ENCODE measurements at places on chromosomes 12 and 14.
A peak's percentile ranks its signal among the peaks of the same experiment; 100 is the strongest.

DNA sequence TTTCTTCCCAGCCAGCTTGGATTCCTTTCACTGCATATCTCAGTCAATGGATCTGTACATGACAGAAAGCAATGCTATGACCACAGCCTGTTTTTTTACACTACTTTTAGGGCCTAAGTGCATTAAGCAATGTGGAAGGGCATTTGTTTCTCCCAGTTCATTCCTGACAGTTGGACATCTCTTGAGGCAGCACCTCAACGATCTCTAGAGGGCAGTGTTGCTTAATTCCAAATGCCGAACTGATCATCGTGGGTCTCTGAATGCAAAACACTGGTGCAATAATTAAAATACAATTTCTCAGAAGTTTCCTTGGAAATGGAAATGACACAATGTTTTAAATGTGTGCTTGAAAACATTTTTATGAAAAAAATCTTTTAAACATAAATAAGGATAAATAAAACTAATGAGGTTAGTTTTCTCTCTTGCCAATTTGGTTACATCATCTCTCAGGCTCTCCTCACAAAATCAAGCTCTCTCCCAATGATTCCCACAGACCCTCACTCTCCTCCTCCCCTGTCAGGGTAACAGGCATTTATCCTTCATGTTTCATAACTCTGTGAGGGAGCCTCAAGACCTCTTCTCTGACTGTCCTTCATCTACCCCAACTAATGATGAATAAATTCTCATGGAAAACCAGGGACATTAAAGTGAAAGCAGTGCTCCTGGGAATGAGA is 192.4 kb upstream of the SLC16A7 start:
- peak; percentile 62 for DNase-seq

- DNase-seq, result no peak
Measured at GRCh38 chr12:57579677-57580465, 11.1 kb upstream of the PIP4K2C start.

DNA sequence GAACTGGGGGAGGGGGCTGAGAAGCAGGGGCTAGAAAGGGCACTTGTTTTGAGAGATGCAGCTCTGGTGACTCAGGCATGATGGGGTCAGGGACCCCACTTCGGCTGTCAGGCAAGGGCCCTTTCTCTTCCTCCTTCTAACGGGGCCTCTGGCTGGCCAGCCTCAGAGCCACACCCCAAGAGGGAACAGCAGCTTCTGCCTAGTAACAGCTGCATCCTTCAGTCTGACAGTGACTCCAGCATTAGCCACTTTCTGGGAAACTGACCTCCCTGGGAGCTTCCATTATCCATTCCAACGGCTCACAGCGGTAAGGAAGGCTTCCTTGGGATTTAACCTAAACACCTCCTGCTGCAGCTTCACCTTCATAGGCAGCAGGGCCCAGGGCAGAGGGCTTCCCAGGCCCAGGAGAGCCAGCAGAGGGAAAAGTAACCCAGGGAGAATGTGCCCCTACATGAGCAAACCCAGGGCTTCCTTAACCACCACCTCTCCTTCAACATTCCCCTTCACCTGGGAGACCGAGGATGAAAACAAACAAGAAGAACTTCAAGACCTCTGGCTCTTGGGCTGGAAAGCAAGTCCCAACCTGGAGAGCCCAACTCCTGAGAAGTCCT is 2.7 kb downstream of the NCKAP5L start:
- DNase-seq, result no peak

DNA sequence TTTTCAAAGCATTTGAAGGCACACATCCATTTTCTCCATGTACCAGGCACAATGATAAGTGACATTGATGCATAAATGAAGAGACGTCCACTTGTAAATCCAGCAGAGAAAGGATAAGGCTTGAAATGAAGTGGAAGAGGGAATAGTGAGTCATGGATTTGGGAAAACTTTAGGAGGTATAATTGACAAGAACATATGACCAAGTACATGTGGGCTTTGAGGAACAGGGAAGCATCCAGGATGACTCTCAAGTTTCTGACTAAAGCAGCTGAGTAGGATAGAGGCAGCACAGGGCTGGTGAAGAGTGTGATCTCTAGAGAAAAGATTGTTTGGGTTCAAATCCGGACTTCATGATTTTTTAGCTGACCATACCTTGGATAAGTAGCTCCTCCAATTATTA is 43.6 kb upstream of the SYT1 start:
- DNase-seq, result no peak

DNA sequence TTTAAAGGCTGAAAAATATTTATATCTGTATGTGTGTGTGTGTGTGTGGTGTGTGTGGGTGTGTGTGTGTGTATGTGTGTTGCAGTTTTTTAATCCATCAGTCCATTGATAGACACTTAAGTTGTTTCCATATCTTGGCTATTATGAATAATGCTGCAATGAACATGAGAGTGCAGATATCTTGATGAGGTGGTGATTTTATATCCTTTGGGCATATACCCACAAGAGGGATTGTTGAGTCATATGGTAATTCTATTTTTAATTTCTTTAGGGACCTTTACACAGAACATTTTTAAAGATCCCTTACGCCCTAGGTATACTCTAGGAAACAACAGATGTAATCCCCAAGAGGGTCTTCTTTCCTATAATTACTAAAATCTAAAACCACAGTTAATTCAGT is 154.5 kb upstream of the CLEC14A start:
- DNase-seq, result no peak

GRCh38 chr14:96926001-96926400 is 128.8 kb downstream of the VRK1 start:
- DNase-seq, result no peak
